ENCODE measurements at places on chromosomes 11 and 22. TPM values are rescaled to one million over a fixed set of nuclear protein-coding genes. Genes with fewer than 3 reads are reported as not detected.

DNA sequence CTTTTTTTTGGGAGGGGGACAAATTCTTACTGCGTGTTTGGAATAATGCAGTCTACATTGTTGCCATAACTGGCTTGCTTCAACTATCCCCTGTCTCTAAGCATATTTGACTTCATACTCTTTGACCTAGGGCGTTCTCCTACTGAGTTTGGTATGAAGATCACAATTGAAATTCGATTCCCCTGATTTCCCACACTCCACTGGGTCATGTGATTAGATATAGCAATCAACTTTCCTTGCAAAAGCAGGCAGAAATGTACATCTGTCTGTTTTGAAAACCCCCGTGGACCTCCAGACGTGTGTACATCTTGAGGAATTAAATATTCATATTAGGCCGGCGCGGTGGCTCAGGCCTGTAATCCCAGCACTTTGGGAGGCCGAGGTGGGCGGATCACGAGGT is 13.8 kb upstream of the CARD18 start:
- no peak overlapping the region for H3K4me3 ChIP-seq
- DNase-seq, result no peak
- no peaks in the 10 kb centered on the region for H3K36me3 ChIP-seq

- H3K27ac ChIP-seq, result no peak overlapping the region
- no peak overlapping the region for H3K4me3 ChIP-seq
- DNase-seq, result no peak
- no peaks in the 10 kb centered on the region for H3K4me1 ChIP-seq
- H3K27me3 ChIP-seq, result no peaks in the 10 kb centered on the region
- no peaks in the 10 kb centered on the region for H3K36me3 ChIP-seq
Measured at GRCh38 chr11:105092256-105093239, 47.0 kb downstream of the CARD18 start.

DNA sequence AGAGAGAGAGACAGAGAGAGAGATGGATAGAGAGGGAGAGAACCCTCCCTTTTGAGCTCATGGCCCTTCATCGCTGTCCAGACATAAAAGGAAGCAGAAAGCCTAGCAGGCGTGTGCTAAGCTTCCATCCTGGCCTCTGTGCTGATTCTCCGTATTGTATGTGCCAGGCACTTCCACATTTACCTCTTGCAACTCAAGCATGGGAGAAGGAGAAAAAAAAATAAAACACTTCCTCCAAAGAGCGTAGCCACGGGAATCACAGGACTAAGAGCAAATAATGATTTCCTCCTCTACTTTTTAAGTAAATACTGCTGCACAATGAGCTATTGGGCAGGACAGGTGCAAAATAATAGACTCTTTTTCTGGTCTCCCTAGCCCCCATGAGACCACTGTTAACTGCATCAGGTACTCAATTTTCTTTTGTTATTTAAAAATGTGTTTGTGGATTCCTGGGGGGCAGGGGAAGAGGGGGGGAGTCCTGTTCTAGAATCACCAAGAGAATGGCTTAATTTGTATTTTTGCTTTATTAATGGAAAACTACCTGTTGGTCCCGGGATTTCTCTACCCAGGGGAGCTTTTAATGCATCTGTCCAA is 154.3 kb downstream of the NXPE2 start:
- H3K4me3 ChIP-seq, result peak overlapping the region; percentile 25
- peaks cover 24% of the 10 kb centered on the region for H3K4me1 ChIP-seq
- H3K27ac ChIP-seq, result no peak overlapping the region
- peak; percentile 37 for DNase-seq
- H3K27me3 ChIP-seq, result 0 out of 2 replicates have a peak, but pooled peaks cover 5% of the 10 kb centered on the region

DNA sequence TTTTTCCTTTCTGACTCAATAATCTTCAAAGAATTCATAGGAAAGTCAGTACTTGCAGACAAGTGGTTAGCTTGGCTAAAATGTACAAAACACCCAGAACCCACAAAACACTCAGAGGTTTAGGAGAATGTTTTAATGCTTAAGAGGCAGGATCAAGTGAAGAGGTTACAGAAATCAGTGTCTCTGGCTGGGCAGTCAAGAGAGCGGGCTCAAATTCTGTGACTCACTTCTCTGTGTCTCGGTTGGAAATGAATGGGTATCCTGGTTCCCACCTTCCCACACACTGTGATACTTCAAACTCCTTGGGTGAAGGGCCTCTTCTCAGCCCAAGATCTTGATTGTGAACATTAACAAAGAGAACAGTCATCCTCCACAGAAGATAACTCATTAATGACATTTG is 3.8 kb downstream of the MPEG1 start:
- DNase-seq, result no peak
- H3K27ac ChIP-seq, result no peak overlapping the region
- H3K4me1 ChIP-seq, result peaks cover 4% of the 10 kb centered on the region
- H3K36me3 ChIP-seq, result no peaks in the 10 kb centered on the region
- H3K4me3 ChIP-seq, result no peak overlapping the region

DNA sequence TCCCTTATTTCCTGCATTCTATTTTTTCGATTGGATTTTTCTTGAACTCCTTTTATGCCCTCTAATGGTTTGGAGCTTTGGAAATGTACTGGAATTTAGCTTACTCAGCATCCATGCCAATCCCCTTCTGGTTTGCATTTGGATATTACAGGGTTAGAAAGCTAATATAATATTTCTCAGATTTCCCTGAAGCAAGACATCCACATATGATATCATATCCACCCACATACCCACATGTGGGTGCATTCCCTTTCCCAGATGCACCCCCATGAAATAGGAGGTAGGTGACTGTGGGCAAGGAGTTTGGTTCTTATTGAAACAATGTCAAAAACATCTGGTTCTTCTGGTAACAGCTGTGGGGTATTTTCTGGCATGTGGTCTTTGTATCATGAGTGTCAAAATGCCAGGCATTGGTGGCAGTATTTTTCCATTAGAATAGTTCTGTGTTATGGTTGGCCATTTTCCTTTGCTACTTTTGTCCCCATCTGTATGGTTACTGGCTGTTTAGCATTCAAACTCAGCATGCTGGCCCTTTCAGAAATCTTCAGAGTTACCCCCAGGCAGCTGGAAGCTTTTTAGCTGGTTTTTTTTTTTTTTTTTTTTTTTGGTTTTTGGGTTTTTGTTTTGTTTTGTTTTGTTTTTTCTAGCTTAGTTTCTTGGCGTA is 32.7 kb upstream of the DDX10 start:
- no peak overlapping the region for H3K4me3 ChIP-seq
- H3K27ac ChIP-seq, result no peak overlapping the region
- DNase-seq, result no peak
- H3K27me3 ChIP-seq, result no peaks in the 10 kb centered on the region
- H3K4me1 ChIP-seq, result peaks cover 10% of the 10 kb centered on the region

Gene TRPM5
- total RNA-seq, result not detected

DNA sequence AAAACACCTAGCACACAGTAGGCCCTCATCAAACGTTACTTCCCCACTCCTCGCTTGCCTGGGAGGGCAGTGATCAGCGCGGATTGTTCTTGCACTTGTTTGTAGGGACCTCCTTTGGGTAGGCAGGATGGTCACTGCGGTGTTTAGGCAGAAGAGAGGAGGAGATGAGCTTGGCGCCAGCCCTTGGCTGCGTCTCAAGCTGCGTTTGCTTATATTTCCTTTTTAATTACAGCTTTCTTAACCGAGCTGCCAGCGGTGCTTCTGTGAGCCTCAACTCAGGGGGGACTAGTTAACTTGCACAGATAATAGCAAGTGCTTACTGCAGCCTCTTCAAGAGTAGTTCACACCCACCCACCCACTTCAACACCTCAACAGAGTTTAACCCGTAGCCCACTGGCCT is 15.1 kb downstream of the IFT27 start:
- no peaks in the 10 kb centered on the region for H3K36me3 ChIP-seq
- H3K4me1 ChIP-seq, result no peaks in the 10 kb centered on the region
- H3K27me3 ChIP-seq, result no peaks in the 10 kb centered on the region
- no peak for DNase-seq
- H3K27ac ChIP-seq, result no peak overlapping the region

Gene MUC2
- not detected for total RNA-seq

DNA sequence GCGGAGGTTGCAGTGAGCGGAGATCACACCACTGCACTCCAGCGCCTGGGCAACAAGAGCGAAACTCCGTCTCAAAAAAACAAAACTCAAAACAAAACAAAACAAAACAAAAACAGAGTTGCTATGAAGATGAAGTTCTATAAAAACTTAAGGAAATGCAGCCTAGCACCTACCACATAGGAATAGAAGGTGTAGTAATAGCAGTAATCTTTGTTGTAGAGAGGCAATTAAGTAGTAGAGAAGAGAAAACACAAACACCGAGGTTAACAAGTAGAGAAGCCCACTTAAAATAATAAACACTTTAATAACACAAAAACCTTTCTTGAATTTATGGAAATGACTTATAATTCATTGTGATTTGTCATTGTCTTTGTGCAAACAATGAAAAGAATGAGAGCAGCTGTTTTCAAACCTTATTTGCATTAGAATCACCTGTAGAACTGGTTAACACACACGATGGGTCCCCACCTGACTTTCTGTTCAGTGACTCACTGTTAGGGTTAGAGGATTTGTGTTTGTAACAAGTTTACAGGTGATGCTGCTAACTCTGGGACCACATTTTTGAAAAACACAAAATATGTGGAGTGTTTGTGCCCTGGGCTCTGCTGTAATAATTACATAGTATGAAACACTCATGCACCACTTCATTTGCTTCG is 43.1 kb downstream of the TYR start:
- H3K4me3 ChIP-seq, result no peak overlapping the region
- H3K27me3 ChIP-seq, result no peaks in the 10 kb centered on the region
- H3K27ac ChIP-seq, result 0 out of 2 replicates have a peak overlapping the region, but pooled peaks have one; percentile 16
- H3K36me3 ChIP-seq, result no peaks in the 10 kb centered on the region
- H3K4me1 ChIP-seq, result peaks cover 15% of the 10 kb centered on the region
- peak; percentile 66 for DNase-seq

DNA sequence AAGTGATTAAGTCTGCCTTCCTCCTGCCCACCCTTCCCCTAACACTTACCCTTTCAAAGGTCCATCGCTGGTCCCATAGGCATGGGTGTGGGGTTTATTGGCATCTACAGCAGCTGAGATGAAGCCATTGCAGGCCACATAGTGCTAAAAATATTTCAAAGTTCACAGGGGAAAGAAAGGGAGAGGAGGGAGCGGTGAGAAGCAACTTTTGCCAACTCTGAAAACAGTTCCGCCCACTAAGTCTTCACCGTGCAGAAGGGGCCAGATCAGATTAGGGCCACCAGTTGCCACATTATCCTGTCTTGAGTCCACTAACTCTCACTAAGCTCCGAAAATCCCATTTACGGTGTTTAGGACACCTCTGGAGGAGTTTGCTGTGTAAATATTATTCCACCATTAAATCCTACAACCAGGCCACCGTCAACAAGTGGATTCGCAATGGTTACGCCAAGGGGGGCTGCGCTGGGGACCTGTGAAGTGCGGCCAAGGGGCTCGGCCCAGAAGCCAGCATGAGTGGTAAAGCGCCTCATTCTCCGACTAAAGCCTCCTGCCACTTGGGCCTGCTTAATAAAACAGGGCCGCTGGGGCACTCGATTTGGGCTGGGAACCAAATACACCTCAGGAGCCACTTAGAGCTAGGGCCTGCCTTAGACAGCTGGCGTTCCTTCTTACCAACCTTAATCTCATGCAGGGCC is 534.9 kb downstream of the MIAT start:
- DNase-seq, result no peak
- peaks cover 3% of the 10 kb centered on the region for H3K4me1 ChIP-seq
- H3K27ac ChIP-seq, result no peak overlapping the region
- 0 out of 2 replicates have a peak, but pooled peaks cover 4% of the 10 kb centered on the region for H3K36me3 ChIP-seq

Gene IL18BP
- 5.2 TPM for total RNA-seq

DNA sequence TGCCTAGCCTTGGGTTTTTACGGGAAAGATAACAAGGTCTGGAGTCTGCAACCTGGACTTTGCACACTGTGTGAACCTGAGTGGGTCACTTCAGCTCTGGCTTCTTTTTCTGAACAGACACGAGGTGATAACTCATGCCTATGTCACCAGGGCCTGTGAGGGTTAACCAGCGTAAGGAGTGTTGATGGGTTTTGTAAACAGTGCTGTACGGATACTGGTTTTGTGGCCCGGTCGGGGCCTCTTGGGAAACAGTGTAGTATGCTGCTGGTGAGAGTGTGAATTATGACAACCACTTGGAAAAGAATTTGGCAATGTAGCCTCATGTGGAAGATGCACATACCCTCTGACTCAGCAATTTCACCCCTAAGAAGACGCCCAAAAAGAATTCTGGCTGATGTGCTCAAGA is 266.8 kb downstream of the MN1 start:
- no peak overlapping the region for H3K27ac ChIP-seq
- DNase-seq, result no peak
- H3K4me1 ChIP-seq, result peaks cover 9% of the 10 kb centered on the region
- no peaks in the 10 kb centered on the region for H3K27me3 ChIP-seq
- H3K36me3 ChIP-seq, result no peaks in the 10 kb centered on the region

DNA sequence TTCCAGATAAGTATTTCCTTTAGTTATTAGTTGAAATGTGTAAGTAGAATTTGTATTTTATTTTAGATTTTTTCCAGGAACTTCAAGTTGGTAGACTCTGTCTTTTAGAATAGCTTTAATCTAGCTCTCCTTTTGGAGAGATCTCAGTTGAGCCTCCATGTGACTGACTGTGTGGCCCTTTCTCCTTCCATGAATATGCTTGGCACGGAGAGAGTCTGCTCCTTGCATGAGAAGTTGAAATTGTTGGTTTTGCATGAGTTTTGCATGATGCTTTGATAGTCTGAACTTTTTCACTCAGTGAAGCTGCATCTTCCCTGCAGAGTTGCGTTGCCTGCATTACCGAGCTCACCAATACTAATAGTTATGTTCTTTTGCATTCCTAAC is 32.8 kb upstream of the CTTN start:
- H3K4me1 ChIP-seq, result no peaks in the 10 kb centered on the region
- no peaks in the 10 kb centered on the region for H3K27me3 ChIP-seq
- H3K27ac ChIP-seq, result no peak overlapping the region
- peaks cover 18% of the 10 kb centered on the region for H3K36me3 ChIP-seq

DNA sequence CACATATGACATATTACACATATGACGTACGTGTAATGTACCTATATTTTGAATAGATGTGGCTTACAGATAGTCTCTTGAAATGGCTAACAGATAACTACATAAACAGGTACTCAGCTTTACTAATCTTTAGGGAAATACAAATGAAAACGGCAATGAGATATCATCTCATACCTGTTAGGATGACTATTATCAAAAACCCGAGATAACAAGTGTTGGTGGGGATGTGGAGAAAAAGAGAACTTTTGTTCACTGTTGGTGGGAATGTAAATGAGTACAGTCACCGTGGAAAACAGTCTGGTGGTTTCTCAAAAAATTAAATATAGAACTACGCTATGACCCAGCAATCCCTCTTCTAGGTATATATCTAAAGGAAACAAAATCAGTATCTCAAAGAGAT is 247.6 kb downstream of the ETS1 start:
- H3K4me3 ChIP-seq, result no peak overlapping the region
- no peak overlapping the region for H3K27ac ChIP-seq
- no peak for DNase-seq
- H3K36me3 ChIP-seq, result no peaks in the 10 kb centered on the region
- H3K4me1 ChIP-seq, result peaks cover 12% of the 10 kb centered on the region

Data from GM23338 (cell line).